ENCODE measurements at places on chromosomes 11 and 22. TPM values are rescaled to one million over a fixed set of nuclear protein-coding genes. Genes with fewer than 3 reads are reported as not detected.

BIK gene
- total RNA-seq = not detected

IFITM10 gene
- 0.82 TPM for total RNA-seq

TRIM49 gene
- not detected for total RNA-seq

SCUBE1 gene
- not detected for total RNA-seq

SMTNL1 gene
- not detected for total RNA-seq

SAA1 gene
- not detected for total RNA-seq

OR10A2 gene
- not detected for total RNA-seq

KCNK7 gene
- 0.23 TPM for total RNA-seq

OR51E2 gene
- under 0.01 TPM for total RNA-seq

SMIM35 gene
- not detected for total RNA-seq

OR52I1 gene
- total RNA-seq = not detected

FOXRED2 gene
- total RNA-seq = 2.4 TPM

GLYAT gene
- not detected for total RNA-seq

SPCS2 gene
- total RNA-seq = 22.3 TPM

OR8G5 gene
- not detected for total RNA-seq

GRM5 gene
- under 0.01 TPM for total RNA-seq

NRGN gene
- total RNA-seq = 0.30 TPM

HBG2 gene
- total RNA-seq = not detected

CLP1 gene
- 15.3 TPM for total RNA-seq

HBG1 gene
- not detected for total RNA-seq

GRAMD1B gene
- 0.68 TPM for total RNA-seq

A4GALT gene
- 31.9 TPM for total RNA-seq

HTR3B gene
- not detected for total RNA-seq

OR6A2 gene
- 0.15 TPM for total RNA-seq

SAA2 gene
- total RNA-seq = 0.08 TPM

TBCEL gene
- 14.4 TPM for total RNA-seq

P2RX6 gene
- total RNA-seq = 0.47 TPM

APOBEC3F gene
- total RNA-seq = 8.1 TPM

CELSR1 gene
- total RNA-seq = 0.30 TPM

TMEM25 gene
- 15.2 TPM for total RNA-seq

UQCR10 gene
- 133 TPM for total RNA-seq

SLC6A5 gene
- total RNA-seq = not detected

CCT8L2 gene
- total RNA-seq = not detected

C22orf42 gene
- total RNA-seq = not detected

ABCC8 gene
- total RNA-seq = not detected

CHRM1 gene
- not detected for total RNA-seq

MYOD1 gene
- total RNA-seq = not detected

B4GAT1 gene
- 36.9 TPM for total RNA-seq

SGSM1 gene
- under 0.01 TPM for total RNA-seq

SCGB1A1 gene
- not detected for total RNA-seq

FXYD6 gene
- not detected for total RNA-seq

C11orf91 gene
- not detected for total RNA-seq

COPB1 gene
- 296 TPM for total RNA-seq

CDC42BPG gene
- total RNA-seq = under 0.01 TPM
